ENCODE measurements at places on chromosomes 7 and 10.

- DNase-seq = no peak
Measured at GRCh38 chr7:20064974-20065862, 152.0 kb downstream of the MACC1 start.

- DNase-seq = peak; percentile 60
Measured at GRCh38 chr7:28062197-28062991, 118.2 kb downstream of the JAZF1 start.

- DNase-seq = peak; percentile 30
Measured at GRCh38 chr7:91941450-91941849, 788 bp downstream of the AKAP9 start.

- DNase-seq = peak; percentile 65
Measured at GRCh38 chr7:22786290-22786932, 36.2 kb downstream of the TOMM7 start.

DNA sequence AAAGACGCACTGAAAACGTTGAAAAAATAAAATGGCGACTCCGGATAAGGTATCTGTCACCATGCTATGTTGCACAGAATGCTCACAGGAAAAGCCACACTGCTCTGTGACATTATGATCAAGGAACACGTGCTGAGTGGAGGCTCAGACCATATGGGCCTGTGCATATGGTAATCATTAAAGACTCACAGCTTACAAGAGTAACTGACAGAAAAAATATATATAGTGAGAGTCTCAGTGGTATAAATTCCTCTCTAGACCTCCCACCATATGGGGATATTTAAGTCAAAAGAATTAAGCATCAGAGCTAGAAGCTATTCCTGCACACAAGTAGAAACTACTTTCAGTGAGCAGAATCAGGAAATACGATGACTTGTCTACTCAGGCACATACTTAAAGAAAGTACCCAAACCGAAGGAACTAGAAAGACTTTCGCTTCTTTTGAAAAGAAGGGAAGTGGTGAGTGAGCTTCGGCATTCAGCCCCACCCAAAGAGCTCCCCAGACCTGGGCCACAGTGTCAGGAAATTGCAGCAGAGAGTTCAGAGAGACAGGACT is 65.1 kb upstream of the MPP7 start:
- no peak for DNase-seq

GRCh38 chr7:120973849-120974248 is 14.7 kb upstream of the CPED1 start:
- no peak for DNase-seq

GRCh38 chr10:106826716-106827115 is 337.8 kb downstream of the SORCS1 start:
- no peak for DNase-seq
